ENCODE measurements at places on chromosomes 7 and 10. TPM values are rescaled to one million over a fixed set of nuclear protein-coding genes. Genes with fewer than 3 reads are reported as not detected.

Gene OR2A1
- 0.17 TPM for total RNA-seq

Gene GHRHR
- not detected for total RNA-seq

Gene BZW2
- 51.3 TPM for total RNA-seq

Gene C10orf53
- not detected for total RNA-seq

Gene PIK3CG
- 51.6 TPM for total RNA-seq

Gene TUBAL3
- total RNA-seq, result not detected

Gene METTL2B
- 24.7 TPM for total RNA-seq

Gene HHEX
- total RNA-seq, result 0.25 TPM

Gene ZNF727
- total RNA-seq, result 0.46 TPM

Measured in activated CD4-positive, alpha-beta T cell treated with anti-CD3 and anti-CD28 coated beads, Interleukin-2, amount 10 ng/mL, durations not matched to agents 7 days and 5 days (primary cell).